ENCODE measurements at places on chromosomes 1 and 21.
A peak's percentile ranks its signal among the peaks of the same experiment; 100 is the strongest.

DNA sequence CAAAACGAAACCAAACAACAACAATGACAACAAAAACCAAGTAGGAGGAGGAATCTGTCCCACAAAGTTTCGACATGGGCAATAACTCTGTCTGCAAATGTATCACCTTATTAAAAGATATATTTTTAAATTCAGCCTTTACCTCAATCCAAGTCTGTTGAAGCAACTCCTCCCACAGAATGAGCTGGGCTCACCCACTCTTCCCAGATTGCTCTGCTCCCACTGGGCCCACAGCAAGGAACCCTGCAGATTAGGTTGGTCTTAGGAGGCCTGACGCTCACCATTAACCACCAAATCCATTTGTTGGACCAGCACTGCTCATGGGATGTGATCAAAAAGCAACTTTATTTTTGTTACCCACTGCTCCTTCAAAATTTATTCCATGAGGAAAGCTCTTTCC lies 114.7 kb upstream of the CDC42BPA start:
- no peak for DNase-seq

DNA sequence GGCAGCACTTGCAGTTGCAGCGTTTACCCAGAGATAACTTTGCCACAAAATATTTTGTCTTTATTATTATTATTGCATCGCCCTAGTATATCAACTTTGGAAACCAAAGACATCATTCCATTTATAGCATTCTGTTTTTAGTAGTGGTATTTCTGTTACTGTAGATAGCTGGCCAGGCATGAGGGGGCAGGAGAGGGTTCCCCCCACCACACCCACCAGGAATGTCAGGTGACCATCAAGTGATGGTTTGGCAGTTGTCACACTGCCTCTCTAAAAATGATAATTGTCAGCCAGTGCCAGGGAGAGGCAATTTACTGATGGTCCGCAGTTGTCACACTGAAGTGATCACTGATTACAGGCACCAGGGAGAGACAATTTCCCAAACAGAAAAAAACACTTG lies 135.6 kb downstream of the TSEN15 start:
- no peak for DNase-seq

DNA sequence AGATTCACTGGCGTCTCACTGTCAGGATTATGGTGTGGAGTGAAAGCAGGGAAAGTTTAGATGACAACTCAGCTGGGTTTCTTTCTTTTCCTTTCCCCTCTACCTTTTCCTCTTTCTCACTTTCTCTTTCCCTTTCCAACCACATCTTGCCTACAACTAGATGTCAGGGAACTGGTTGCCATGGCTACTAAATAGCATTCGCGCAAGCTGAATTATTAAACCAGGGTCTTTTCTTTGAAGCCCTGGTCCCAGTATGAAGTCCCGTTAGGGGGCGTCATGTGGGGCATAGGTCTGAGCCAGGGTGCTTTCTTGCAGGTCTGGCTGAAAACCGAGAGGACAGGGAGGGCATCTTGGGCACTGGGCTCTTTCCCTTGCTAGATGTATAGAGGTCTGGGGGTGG lies 168.4 kb upstream of the CACNA1E start:
- no peak for DNase-seq

GRCh38 chr1:36365381-36365780 lies 20.3 kb downstream of the STK40 start:
- peak; percentile 56 for DNase-seq

- peak; percentile 89 for DNase-seq
These were observed at the start of gene NASP for GRCh38 chr1:45583666-45584350. Gene NASP (plus strand): TSS chr1:45584041. CDS start chr1:45584147, 106 bp downstream.

DNA sequence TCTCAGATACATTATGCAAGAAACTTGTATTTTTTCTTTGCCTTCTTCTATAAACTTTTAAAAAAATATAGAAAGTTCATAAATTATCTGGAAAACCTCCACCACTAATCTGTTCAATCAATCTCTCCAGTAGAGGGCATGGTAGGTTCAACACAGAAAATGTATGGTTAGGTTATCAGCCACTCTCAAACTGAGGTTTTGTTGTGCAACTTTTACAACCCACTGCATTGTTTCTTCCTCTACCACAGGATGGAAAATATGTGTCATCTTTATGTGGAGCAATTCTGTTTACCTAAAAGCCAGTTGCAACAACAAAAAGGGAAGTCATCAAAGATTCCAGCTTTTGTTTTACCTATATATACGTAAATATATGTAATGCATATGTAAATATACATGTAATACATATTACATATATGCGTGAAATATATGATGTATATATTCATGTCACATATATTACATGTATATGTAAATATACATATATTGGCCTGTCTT lies 3.0 kb upstream of the RGS2 start:
- peak; percentile 46 for DNase-seq

GRCh38 chr1:29839726-29840125 lies 603.4 kb downstream of the PTPRU start:
- DNase-seq, result no peak

- DNase-seq, result no peak
These were observed 57.8 kb downstream of the BCAR3 start for GRCh38 chr1:93623875-93624274.

GRCh38 chr1:231196728-231197127 lies 34.9 kb downstream of the TRIM67 start:
- DNase-seq, result no peak

DNA sequence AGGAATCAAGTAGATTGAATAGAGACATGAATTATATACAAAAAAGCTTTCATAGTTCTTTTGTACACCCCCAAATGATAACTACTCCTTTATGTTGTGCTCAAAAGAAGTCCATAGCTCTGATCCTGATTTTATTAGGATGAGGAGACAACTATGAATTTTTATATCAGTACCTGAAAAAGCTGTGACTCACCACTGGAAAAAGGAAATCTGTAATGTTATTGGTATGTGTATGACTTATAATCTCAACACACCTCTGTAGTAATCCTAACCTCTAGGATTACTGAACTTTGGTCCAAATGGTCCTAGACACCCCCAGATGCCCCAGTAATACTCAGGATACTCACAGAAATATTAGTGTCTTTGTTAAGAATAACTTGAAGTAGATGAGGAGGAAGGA lies 10.2 kb downstream of the PRKAB2 start:
- DNase-seq, result no peak

GRCh38 chr1:20259646-20260045 lies 31.0 kb upstream of the VWA5B1 start:
- no peak for DNase-seq

GRCh38 chr1:187038784-187039183 lies 210.0 kb downstream of the PLA2G4A start:
- DNase-seq, result no peak

GRCh38 chr1:34360574-34360973 lies 183.9 kb downstream of the C1orf94 start:
- no peak for DNase-seq

DNA sequence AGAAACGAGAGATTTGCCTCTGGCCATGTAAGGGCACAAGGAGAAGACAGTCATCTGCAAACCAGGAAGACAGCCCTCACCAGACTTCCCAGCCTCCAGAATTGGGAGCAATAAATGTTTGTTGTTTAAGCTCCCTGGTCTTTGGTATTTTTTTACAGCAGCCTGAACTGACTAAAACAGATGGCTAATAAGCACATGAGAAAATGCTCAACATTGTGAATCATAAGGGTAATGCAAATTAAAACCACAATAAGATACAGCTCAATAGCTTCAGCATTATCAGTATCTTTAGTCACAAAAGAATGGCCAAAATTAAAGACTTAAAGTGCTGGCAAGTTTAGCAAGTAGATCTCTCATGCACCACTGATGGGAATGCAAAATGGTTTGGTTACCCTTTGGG lies 11.7 kb downstream of the UBE2G2 start:
- no peak for DNase-seq

DNA sequence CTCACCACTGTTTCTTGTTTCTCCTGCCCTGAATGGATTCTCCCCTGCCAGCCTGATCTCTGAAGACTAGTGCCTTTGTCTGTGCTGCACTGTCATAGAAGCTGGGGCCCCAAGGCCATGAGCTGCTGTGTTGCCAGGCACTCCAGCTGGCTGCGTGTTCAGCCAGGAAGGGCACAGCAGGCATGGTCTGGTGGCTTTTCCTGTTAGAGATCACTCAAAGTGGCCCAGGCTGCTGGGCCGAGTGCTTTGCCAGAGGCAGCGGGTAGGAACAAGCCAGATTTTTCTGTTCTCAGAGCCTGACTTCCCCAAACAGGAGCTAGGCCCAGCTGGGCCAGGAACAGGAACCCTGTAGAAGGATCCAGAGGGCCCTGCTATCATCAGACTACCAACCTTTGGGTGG lies 5.2 kb downstream of the ADPRS start:
- DNase-seq, result no peak

DNA sequence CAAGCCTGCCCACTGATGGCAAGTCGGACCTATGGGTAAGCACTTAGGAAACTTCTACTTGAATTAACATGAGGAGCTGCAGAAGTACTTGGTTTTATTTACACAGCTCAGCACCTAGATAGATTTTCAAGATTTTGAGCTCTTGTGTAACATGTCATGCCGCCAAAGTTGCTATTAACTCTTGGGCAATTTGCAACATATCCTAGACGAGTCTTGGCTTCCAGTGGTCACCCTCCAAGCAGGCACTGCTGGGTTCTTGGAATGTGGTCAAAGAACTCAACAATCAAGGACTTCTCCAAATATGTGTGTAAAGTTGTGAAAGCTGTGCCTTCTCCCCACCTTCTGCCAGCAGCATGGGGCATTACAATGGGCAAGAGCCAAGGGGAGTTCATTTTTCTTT lies 17.8 kb upstream of the GUCA2B start:
- no peak for DNase-seq

DNA sequence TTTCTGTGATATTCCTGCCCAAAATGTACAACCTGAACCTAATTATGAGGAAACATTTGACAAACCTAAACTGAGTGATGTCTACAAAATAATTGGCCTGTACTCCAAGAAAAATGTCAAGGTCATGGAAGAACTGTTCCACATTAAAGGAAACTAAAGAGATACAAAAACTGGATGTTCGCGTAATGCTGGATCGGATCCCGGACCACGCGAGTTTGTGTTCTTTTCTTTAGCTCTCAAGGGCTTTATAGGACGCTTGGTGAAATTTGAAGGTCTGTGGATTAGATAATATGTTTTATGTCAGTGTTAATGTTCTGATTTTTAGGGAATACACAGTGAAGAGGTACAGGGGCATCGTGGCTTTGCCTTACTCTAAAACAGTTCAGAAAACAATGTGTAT lies 400.5 kb downstream of the CAMTA1 start:
- DNase-seq, result no peak

DNA sequence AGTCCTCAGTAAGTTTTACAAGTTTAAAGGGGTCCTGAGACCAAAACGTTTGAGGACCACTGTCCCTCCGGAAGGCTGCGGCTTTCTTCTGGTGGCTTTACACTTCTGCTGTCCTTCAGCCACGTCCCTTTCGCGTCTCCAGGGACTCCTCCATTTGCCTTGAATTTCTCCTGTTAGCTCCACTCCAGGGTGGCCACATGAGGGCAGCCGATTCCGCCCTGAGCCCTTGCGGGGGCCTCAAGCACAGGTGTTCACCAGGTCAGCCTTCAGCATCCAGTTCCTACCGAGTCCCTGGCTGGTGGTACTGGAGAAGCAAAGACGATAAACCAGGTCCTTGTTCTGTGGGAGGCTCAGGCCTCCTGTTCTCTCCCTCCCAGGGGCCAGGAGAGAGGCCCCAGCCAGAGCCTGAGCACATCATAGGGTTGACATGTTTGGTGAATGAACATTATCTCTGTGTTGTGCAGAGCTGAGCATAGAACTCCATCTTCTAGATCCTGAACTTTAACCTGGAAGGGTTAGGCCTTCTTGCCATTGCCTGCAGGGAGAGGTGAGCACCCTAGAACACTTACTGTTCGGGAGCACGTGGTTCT lies 27.4 kb upstream of the COQ8A start:
- DNase-seq, result peak; percentile 65

DNA sequence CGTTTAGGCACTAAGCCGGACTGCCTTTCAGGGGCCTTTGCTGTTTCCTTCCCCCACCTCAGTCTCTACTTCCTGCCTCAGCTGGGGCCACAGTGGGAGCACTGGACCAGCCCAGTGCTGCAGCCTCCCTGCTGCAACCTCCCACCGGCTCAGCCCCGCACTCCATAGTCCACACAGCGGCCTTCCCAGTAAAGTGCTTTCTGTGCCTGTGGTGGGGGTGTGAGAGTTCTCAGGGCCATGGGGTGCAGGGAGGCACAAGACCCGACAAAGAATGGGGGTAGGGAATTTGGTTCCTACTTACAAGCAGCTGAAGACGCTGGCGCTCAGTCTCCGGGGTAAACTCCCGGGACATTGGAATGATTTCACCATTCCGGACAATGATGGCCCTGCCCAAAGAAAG lies 3.5 kb downstream of the PPM1J start:
- DNase-seq, result no peak

DNA sequence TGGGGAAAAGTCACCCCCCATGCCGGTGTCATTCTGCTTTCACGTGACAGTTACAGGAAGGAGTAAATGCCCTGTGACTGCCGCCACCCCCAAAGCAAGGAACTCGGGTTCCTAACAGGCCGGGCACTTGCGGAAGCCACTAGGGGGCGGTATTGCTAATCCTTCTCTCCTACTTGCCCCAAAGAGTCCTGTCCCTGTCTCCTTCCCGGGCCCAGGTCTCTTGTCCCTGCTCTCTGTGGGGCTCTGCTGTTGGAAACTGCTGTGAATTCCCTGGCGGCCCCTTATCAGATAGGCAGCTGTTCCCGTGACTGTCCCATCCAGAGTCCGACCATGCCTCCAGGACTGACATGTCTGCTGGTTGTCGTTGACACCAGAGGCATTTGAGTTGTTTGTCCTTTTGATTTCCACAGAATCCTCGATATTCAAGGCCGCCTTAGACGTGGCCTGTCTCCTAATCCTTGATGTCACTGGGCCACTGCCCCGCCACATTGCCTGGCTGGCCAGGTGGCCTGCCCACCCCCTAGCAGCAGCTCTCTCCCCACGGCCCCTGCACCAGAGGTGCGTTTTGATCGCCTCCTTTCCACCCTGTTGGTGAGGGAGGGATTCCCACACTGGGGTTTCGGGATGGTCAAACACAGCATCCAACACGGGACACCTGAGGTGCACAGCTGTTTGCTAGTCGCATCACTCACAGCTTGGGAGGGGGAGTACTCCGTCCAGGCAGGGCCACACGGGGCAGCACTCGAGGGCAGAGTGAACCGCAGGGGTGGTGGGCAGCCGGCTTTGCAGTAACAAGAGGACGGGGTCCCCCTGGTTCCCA lies 37.3 kb downstream of the CHAF1B start:
- DNase-seq, result peak; percentile 69

GRCh38 chr1:66633159-66633558 lies 99.2 kb downstream of the SGIP1 start:
- no peak for DNase-seq

- DNase-seq, result peak; percentile 28
These were observed 256.3 kb upstream of the IRF2BP2 start for GRCh38 chr1:234866007-234866866.
